ENCODE measurements at places on chromosomes 3 and 15.

- DNase-seq, result no peak
Measured at GRCh38 chr3:117926819-117927218, 1107.8 kb downstream of the IGSF11 start.

- DNase-seq, result no peak
Measured at GRCh38 chr15:52369455-52369854, 73.9 kb upstream of the MYO5C start.

DNA sequence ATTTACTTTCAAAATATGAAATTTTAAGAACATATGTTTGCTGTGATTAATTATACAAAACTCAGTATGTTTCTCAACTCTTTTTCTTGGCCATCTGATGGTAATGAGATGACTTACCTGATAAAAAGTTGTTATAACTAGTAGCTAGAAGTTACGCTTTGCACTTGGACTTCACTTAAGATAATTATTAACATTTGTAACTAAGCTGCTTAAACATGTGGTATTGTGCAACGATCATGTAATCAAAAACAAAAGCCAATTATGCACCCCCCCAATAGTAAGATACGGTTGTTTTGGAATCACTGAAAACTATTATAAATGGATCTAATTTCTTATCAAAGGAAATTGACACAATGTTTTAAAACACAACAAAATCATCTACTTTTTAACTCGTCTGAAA is 342.9 kb downstream of the CNTN3 start:
- DNase-seq, result no peak

GRCh38 chr3:65672871-65673815 is 365.6 kb downstream of the MAGI1 start:
- DNase-seq, result no peak

DNA sequence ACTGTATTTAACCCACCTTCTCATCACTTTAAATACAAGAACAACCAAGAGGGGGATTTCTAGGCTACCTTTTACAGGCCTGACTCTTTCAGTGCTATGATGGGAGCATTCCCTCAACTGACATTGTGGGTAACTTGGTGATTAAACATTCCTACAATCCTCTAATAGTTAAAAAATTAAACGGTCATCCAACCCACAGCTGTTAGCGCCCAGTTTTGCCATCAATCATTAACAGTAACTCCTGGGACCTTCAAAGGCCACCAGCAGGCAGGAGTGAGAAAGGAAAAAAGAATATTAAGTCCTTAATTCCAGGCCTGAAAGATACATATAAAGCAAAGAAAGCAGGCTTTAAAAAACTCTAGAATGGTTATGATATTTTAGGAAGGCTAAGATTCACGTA is 512.1 kb downstream of the MAGI1 start:
- DNase-seq, result no peak

DNA sequence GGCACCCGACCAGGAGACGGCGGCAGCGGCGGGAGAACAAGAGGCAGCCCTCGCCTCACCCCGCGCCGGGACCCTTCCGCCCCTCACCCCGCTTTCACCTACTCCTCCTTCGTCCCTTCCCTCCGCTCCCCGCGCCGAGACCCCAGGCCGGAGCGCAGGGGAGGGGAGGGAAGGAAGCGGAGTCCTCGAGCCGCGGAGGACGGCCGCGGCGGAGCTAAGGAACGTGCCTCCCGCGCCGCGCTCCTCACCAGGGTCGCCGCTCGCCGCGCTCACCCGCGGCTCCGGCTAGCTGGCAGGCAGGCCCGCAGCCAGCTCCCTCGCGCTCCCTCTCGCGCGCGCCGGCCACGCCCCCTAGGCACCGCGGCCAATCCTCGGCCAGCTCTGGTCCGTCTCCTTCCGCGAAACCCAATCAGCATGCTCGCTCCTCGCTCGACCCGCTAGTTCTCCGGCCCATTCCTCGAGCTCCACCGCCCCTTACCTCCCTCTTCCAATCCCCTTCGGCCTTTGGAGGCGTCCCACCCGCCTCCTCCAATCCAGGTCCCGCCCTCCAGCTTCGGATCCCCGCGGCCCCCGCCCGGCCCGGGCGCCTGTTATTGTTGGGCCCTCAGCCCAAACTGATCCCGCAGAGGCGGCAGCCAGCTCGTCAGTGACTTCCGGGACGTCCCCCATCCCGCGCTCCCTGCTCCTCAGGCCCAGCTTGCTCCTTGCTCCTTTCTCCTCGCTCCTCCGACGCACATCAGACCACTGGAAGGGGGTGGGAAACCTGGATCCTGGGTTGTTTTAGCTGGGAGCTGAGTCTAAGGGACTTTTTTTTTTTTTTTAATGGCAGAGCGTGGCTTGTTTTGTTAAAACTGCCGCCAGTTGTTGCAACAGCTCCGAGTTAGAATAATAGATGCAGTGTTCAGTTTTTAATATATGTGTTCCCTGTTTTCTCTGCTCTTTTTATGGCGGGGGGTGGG is at the start of gene DCBLD2:
Gene DCBLD2 (minus strand): TSS at position 304 of the 959 bp plus-strand sequence. CDS start 369 bp downstream, outside the sequence.
- peak; percentile 69 for DNase-seq

DNA sequence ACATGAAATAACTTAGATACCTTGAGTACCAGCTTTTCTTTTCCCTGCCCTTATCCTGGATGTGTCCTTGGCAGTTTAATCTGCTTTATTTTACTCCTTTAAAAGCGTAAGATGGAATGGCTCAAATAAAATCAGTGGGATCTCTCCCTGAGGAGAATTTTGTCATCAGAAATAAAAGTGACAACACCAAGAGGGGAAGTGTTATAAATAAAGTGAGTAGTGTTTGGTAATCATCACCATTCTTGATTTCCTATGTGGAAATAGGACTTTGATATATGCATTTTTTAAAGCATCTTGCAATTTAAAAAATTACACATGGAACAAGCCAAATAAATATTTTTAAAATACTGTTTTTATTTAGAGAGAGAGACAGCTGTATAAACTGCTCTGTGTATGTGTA is 76.5 kb downstream of the MBNL1 start:
- DNase-seq, result no peak

DNA sequence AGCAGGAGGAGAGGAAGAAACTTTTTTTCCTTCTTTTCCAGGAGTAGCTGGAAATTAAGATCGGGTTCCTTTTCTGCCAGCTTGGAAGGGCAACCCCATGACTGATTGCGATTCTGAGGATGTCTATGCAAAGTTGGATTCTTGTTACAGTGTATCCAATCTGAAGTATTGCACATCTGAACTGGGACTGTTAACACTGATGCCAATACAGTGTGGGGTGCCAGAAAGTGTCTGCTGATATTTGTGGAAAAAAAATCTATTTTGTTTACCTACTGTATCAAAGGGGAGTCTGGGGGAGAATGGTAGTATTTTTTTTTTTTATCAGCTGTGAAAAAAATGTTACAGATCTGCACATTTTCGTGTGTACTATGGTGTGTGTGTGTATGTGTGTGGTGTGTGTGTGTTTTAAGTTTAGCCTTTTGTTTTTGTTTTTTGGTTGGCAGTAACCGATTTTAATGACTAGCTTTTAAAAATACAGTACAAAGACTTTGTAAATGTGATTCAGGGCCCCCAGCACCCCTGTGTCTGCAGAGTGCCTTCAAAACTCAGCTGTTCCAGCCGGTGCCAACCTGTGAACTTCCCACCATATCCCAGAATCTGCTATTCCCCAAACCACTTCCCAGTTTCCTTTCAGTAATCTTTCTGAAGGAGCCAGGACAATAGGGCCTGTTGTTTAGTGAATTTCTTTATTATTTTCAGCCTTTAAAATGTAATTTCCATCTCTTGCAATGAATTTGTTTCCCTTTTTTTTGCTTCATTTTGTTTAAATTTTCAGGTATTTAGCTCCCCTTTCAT is 1.9 kb downstream of the RAP2B start:
- DNase-seq, result no peak

- peak; percentile 35 for DNase-seq
Measured at GRCh38 chr3:112773864-112774263, 72.8 kb downstream of the CD200R1L start.

DNA sequence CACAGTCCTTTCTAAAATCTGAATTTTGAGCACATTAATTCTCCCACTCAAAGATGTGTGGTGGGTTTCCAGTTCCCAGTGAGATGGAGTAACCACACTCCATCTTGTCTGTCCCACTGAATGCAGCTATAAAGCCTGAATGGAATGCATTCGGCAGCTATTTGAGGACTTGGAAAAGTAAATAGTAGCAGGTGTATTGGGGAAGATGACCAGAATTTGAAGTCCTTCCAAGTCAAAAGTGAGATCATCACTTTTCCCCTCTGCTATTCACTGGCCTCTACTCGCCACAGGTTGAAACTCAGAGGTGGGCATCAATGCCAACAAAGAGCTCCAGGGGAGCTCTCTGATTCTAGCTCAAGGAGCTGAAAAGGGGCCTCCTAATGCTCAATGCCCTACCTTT is 8.1 kb upstream of the GNB5 start:
- DNase-seq, result no peak

DNA sequence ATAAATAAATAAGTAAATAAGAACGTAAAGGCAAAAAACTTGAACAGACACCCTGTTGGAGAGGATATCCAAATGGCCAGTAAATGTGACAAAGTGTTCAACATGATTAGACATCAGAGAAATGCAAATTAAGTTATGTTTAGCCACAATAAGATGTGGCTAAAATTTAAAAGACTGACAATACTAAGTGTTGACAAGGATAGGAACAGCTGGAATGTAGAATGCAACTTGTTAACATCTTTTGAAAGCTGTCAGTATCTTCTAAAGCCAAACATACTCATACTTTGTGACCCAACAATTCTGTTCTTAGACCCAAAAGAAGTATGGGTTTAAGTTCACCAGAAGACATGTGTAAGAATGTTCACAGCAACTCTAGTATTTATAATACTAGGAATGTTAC is 197.1 kb downstream of the ITPR1 start:
- DNase-seq, result no peak

Measured in effector memory CD8-positive, alpha-beta T cell (primary cell).